T-helper 9 cell (primary cell): ENCODE measurements at places on chromosomes 3 and 15.

DNA sequence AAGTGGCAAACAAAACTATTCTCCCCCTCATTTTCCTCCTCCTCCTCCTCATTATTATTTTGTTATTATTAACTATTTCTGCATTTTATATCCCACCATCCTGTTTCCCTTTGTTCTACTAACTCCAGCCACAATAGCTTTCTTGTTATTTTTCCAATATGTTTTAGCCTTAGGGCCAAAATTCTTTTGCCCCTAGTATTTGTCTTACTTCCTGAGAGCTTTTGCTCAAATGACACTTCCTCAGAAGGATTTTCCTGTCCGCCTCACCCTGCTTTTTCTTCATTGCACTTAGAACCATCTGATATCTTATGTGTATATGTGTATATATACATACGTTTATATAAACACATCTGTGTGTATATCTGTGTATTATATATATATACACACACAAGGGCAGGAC is 32.7 kb upstream of the NUDT16 start:
- no peak for DNase-seq

GRCh38 chr3:48727511-48727910 is 10.5 kb upstream of the IP6K2 start:
- DNase-seq = no peak

DNA sequence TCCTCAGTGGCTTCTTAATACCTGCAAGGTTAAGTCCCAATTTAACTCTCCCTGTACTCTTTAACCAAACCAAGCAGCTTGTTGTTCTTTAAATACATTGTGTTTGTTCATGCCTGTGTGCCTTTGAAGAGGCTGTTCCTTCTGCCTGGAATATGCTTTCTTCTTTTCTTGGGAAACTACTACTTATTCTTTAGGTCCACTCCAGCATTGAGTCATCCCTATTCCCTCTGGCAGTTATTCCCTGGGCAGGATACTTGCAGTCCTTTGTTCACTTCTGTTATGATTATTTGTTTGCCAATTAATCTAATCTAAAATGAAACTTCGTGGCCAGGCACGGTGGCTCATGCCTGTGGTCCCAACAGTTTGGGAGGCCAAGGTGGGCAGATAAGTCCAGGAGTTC is 139.3 kb downstream of the ZNF609 start:
- no peak for DNase-seq

DNA sequence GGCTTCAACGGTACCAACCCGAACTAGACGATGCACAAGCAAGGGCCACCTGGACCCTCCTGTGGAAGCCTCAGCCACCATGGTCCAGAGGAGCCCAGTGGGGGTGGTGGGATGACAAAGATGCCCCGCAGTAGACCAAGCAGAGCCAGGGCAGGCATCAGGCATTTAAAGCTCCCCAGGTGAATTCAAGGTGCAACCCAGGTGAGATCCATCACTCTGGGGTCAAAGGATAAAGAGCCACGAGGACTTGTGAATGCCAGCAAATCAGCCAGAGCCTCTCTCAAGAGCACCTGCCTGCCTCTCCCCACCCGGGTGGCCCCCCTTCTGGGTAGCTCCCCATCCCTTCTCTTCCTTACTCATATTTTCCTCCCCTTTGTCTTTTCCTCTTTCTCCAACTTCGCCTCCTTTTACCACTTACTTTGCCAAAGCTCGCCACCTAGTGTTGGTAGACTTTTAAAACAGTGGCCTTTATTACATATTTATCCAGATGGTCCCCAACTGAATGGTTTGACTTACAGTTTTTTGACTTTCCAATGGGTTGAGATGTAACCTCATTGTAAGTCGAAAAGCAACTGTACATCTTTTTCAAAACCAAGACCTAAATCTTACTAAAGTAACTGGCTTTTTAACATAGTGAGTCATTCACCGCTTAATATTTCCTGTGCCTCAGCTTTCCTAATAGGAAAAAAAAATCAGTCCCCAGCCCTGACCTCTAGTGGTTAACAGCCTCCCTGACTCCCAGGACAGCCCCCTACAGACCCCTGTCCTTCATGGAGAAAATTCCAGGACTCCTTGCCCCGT is 18.8 kb downstream of the PLA2G4F start:
- DNase-seq = no peak

- DNase-seq = no peak
Observed at GRCh38 chr3:107432646-107433045, 55.4 kb downstream of the CCDC54 start.

- DNase-seq = no peak
Observed at GRCh38 chr15:44102675-44103254, 92.3 kb downstream of the FRMD5 start.
